A172 (cell line): ENCODE measurements at places on chromosomes 7 and 10.

GRCh38 chr7:29328045-29328444 lies 133.5 kb downstream of the CHN2 start:
- DNase-seq = no peak

- no peak for DNase-seq
Measured at GRCh38 chr7:25546306-25546705, 318.0 kb upstream of the NPVF start.

DNA sequence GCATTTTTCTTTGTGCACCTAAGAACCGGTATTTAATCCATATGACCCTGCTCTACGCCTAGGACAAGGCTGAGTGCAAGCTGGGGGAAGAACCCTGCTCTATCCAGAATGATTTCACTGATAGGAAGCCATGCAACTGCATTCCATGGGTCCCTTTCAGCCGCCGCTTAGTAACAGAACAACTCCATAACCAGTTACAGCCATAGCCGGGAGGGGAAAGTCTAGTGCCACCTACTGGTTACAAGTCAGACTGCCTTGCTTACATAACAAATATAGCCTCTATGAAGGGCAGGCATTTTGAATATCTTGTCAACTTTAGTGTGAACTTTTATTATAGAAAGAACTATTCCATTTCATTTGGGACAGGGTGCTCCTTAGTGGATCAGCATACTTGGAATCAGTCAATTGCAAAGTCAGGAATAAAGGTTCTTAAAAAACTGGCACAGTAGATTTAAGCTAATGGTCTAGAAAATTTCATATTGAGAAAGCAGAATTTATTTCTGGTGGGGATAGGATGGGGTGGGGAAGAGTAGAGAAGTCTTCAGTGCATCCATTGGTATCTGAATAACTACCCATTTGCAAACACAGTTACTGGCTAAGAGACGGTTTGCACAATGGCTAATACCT lies 521.7 kb downstream of the ADRA2A start:
- DNase-seq = peak; percentile 32

- DNase-seq = peak; percentile 10
Measured at GRCh38 chr10:78541481-78542140, 507.9 kb downstream of the RPS24 start.

GRCh38 chr7:475951-476441 lies 43.6 kb downstream of the PDGFA start:
- no peak for DNase-seq

- no peak for DNase-seq
Measured at GRCh38 chr10:110077436-110078130, 69.8 kb downstream of the ADD3 start.

DNA sequence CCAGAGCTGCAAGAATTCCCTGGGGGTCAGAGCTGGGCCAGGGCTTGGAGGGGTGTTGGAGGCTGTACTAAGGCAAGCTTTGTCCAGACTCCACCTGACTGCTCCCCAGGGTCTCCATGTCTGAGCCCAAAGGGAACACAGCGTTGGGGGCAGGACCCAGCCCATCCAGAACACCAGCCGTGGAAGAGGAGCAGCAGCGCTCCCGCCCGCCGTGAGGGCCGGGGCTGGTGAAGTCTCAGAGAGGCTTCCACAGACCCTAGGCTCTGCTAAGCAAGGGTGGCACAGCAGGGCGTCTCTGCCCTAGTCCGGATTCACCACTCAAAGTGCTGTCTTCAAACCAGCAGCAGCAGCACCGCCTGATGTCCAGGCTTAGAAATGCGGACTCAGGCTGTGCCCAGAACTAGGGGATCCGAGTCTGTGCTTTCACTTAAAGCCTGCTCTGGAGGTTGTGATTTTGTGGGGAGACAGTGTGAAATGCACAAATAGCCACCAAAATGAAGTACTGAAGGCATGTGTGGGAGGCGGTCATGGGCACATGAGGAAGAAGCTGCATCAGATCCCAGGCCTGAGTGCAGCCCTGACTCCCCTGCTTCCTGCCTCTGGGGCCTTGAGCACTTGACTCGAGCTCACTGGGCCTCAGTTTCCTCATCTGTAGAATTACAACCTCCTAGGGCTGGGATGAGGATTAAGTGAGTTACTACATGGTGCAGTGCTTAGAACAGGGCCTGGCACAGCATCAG lies 16.6 kb upstream of the AQP1 start:
- DNase-seq = no peak

DNA sequence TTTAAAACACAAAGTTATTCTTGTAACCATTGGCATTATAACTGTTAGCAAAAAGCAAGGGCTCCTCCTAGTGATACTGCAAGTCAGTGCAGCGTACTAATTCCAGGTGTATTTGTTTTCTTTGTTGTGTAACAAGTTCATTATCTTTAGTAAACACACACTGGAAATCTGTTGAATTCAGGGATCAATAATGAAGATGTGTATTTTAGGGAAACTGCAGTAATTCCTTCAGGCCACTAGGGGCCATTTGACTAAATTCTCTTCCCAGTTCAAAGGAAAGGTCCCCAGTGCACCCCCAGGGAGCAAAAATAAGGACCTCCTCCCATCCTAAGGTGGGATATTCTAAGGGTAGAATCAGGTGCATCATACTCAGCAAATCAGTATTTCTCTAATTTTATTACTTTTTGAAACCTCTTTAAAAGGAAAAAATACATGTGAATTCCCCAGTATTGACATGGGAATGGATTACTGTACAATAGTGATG lies 158.6 kb upstream of the LYZL1 start:
- peak; percentile 38 for DNase-seq

- DNase-seq = no peak
Measured at GRCh38 chr10:104642658-104643302, 1.7 kb downstream of the SORCS3 start.

- DNase-seq = no peak
Measured at GRCh38 chr10:51400392-51401096, 298.9 kb downstream of the CSTF2T start.
